Activated CD8-positive, alpha-beta memory T cell treated with anti-CD3 and anti-CD28 coated beads for 1 hour (primary cell): ENCODE measurements at places on chromosomes 1 and 21.

GRCh38 chr1:87299661-87300060 lies 29.0 kb upstream of the LMO4 start:
- no peak for DNase-seq

GRCh38 chr1:185409345-185409744 lies 92.3 kb upstream of the IVNS1ABP start:
- no peak for DNase-seq

- no peak for DNase-seq
Observed at GRCh38 chr1:93722081-93723031, 40.7 kb upstream of the BCAR3 start.

GRCh38 chr1:72777918-72778317 lies 495.6 kb upstream of the NEGR1 start:
- DNase-seq, result no peak

DNA sequence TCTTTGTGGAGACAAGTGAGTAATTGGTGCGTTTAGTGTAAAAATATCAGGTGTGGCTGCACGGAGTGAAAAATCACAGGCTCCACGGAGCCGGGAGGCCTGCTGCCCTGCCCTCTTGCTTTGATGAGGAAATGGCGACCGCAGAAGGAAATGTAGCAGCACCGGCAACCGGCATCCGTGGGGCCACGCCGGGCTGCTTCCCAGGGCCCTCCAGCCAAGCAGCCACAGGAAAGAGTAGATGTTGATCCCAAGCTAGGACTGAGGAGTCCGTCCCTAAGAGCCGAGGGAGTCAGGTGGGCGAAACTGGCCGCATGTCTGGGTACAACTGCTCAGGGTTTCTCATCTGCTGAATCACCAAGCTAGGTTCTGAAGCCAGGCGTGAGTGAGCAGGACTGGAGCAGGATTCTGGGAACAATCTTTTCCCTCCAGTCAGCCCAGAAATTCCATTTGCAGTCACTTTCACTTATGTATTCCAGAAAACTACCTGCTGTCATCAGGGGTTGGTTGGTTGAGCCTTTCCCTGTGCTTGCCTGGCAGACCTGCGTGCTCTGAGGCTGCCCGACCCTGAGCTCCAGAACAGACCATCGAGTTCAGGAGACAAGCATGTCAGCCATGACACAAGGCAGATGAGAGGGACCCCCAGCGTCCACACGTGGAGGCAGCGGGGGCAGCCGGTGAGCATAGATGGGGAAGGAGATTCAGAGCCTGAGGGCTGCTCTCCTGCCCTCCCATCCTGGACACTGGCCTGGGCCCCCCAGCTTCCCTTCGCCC lies 5.8 kb upstream of the ITGB2 start:
- DNase-seq, result no peak

DNA sequence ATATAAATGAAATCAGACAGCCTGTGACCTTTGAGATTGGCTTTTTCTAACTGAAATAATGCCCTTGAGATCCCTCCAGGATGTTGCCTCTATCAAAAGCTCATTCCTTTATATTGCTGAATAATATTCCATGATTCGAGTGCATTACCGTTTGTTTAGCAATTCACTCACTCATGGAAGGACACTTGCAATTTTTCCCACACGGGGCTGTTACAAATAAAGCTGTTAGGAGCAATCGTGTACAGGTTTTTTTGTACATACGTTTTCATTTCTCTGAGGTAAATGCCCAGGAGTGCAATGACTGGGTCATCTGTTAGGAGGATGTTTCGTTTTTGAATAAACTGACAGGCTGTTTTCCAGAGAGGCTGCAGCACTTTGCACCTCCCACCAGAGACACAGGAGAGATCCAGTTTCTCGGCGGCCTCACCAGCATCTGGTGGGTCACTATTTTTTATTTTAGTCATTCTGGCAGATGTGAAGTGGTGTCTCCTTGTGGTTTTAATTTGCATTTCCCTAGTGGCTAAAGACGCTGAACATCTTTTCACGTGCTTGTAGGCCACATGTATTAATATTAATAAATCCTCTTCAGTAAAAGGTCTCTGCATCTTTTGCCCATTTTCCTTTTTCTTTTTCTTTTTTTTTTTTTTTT lies 11.0 kb downstream of the PRDM15 start:
- no peak for DNase-seq
